Vagina (tissue), 2 donors: ENCODE measurements at places on chromosomes 12 and 14.

- DNase-seq, result no peak
Measured at GRCh38 chr14:22540293-22540692, 48.7 kb downstream of the DAD1 start.

- no peak for DNase-seq
Measured at GRCh38 chr12:43425361-43425760, 126.6 kb downstream of the ADAMTS20 start.

- no peak for DNase-seq
Measured at GRCh38 chr12:103769240-103769945, 71.6 kb downstream of the NT5DC3 start.

GRCh38 chr12:128823216-128823915 is 392 bp downstream of the SLC15A4 start:
- no peak for DNase-seq

GRCh38 chr12:96347130-96347699 is 53.0 kb downstream of the CDK17 start:
- DNase-seq, result no peak

DNA sequence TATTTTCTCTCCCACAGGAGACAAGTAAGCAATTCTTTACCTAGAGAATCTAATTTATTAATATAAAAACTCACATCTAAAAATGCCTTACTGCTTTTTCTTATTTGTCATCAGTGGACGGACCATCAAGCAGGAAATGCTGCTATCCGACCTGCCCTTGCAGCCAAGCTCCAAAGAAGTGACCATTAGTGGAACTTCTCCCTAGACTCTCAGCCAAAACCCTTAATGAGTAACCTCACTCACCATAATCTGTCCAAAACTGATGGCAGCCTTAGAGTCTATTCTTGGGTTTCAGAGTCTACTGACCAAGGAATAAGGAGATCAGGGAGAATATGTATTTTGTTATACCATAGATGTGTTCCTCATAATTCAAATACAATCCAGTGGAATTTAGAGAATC is 60.9 kb upstream of the CFL2 start:
- DNase-seq, result no peak

DNA sequence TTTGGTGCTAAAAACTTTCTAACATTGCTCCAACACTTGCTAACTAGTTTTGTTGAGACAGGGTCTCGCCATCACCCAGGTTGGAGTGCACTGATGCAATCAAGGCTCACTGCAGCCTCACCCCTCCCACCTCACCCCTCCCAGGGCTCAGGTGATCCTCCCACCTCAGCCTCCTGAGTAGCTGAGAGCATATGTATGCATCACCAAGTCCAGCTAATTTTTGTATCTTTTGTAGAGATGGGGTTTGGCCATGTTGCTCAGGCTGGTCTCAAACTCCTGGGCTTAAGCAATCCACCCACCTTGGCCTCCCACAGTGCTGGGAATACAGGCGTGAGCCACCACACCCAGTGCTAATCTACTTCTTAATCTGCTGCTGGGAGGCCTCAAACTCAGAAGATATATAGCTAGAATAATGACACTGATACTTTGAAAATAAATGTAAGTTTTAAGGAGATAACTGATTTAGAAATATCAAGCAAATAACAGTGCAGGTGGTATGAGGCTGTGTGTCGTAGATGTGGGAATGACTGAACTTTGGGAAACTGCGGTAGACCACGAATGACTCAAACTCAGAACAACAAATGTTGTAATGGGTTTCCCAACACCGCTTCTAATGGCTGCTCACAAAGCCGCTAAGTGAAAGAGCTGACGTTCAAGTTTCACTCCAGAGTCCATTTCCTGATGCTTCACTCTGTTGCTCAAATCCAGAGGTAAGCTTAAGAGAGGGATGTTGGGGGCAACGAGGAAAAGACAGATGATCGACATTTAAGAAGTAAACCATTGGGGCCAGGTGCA is 10.0 kb downstream of the TMCC3 start:
- DNase-seq, result no peak

- no peak for DNase-seq
Measured at GRCh38 chr12:15532364-15532977, 210.2 kb downstream of the PTPRO start.

GRCh38 chr14:68890173-68890931 is 88.8 kb downstream of the ACTN1 start:
- no peak for DNase-seq

- no peak for DNase-seq
Measured at GRCh38 chr12:88235183-88235833, 93.2 kb downstream of the TMTC3 start.

DNA sequence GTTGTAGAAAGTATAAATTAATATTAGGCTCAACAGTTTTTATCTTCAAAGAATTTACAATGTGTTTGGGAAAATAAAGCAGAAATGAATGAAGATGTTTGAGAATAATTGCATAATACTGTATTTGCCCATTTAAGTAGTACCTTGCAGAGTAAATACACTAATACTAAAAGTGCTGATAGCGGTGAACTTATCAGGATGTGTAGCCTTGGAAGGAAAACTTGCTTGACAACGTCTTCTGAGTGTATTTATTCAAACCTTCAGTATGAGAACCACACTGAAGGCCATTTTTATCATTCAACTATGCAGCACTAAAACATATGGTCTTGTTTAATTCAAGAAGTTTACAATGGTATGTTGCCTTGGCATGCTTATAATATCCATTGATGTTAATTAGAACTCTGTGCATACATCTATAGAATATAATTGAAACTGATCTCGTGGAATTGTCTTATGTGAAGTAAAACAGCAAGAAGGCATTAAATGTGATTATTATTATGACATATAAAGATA is 41.3 kb downstream of the MSRB3 start:
- no peak for DNase-seq

GRCh38 chr12:31496257-31496656 is 94.7 kb downstream of the DENND5B start:
- no peak for DNase-seq

DNA sequence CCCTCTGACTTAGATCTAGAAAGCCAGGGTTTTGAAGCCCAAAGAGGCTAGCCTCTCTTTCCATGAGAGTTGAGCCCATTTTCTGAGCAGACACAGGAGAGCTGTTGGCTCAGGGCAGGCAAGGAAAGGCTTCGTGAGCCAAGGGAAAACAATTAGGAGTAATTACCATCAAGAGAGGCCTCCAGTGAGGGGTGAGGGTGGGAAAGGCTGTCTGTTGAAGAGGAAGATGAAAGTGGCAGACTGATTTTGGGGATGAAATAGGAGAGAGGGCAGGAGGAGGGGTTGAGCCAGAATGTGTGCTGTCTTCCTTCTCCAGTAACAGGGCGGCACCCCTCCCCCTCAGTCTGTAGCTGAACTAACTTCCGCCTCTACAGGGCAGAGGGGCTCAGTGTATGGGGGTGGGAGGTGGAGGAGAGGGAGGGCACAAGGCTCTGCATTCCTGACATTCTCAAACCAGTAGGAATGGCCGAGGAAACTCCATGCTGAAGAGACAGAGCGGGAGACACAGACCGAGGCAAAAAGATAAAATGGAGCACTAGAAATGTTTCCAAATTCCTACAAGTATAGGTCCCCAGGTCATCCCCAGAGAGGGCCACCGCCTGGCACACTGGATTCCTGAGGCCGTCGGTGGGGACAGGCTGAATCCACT is 33.1 kb upstream of the COL2A1 start:
- no peak for DNase-seq

- DNase-seq, result no peak
Measured at GRCh38 chr14:90819734-90820393, 3.6 kb upstream of the TTC7B start.

- DNase-seq, result no peak
Measured at GRCh38 chr12:578748-579419, 84.4 kb downstream of the NINJ2 start.

GRCh38 chr12:52151837-52152783 is 39.7 kb downstream of the KRT80 start:
- no peak for DNase-seq

DNA sequence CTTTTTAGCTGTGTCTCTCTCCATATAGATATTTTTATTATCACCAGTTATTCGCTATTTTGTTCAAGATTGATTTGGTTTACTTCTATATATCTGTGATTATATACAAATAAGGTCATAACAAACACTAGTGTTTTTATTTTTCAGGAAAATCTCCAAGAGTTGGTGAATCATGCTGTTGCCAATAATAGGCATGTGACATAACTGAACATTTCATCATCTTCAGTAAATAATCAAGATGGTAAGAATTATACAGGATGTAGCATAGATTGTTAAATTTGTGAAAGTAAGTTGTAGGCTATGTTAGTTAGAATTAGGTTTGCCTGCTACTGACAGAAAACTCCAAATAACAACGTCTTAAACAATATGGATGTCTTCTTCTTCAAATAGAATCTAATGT is 240.9 kb upstream of the PDE3A start:
- DNase-seq, result no peak

GRCh38 chr12:62960324-62960723 is 25.4 kb upstream of the PPM1H start:
- no peak for DNase-seq

DNA sequence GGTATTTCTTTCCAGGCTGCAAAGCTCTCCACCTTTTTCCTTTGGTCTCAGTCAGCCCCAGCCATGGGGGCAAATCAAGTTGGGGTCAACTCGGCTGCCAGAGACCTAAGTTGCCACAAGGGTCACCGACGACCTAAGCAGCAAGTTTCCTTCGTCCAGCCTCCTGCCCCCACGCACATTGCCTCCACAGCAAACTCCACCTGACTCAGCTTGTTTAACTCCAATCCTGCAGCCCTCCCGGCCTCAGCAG is 767 bp upstream of the KCNMB4 start:
- no peak for DNase-seq

DNA sequence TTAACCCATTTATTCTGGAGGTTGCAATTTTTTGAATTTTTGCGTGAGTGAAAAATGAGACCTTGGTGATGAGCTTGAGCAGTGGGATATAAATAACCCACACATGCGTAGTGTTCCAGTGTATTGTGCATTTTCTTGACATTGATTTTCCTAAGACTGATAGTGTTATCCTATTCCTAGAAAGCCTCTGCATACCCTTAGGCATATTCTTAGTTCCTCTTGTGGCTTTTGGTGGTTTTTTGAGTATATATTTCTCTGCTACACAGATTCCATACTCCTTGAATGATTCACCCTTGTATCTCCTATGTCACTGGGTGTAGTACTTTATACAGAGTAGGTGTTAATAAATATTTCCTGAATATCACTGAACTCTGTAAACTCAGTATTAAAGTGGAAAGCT is 363.4 kb upstream of the PDE3A start:
- no peak for DNase-seq

- no peak for DNase-seq
Measured at GRCh38 chr14:20682127-20682434, 2.3 kb upstream of the RNASE4 start.

DNA sequence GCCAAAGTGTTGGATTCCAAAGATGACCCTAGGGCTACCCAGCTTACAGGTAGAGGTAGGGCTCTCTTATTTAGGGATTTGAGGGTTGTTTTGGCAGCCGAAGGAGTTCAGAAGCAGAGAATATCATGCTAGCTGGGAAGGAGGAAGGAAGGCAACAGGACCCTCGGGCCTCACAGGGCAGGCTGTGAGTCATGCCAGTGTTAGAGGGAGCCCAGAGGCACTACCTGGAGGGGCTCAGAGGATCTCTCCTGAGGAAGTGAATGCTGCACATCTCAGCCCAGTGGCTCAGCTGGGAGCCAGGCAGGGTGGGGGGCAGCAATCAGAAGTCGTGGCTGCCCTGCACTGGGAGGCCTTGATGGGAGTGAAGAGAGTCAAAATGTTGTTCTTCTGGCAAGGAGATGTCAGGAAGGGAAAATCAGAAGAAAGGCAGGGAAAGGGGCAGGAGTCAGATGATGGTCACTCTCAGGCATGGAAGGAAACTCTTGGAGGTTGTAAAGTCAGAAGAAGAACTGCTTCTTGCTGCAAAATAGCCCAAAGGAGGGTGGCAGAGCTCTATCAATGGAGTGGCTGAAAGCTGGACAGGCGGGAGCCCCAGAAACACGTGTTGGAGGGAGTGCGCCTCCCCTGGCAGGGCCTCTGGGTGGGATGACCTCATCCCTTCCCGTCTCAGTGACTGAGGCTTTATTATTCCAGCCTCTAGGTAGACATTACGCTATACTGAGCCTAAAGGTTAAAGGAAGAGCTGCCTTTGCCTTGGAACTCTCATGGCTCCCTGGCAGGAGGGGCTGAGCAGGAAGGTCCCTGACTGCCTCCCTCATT is 141.3 kb downstream of the SMOC1 start:
- no peak for DNase-seq

DNA sequence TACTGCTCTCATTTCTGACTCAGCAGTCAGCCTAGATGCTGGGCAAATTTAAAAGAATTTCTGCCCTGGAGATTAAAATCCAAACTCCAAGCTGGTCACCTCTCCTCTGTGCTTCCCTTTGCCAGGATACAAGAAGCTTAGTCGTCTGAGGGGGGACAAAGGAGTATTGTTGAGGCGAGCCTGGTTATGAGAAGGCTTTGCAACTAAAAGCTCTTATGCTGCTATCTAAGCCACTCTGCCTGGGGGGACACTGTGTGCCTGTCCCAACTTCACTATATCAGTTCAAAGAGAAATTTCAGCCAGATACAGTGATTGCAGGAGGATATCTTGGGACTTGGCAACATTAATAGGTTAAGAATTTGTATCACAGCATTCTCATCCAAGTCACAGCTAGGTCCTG is 10.8 kb upstream of the PLEKHH1 start:
- DNase-seq, result no peak

- no peak for DNase-seq
Measured at GRCh38 chr14:88128816-88129215, 123.9 kb downstream of the GPR65 start.

DNA sequence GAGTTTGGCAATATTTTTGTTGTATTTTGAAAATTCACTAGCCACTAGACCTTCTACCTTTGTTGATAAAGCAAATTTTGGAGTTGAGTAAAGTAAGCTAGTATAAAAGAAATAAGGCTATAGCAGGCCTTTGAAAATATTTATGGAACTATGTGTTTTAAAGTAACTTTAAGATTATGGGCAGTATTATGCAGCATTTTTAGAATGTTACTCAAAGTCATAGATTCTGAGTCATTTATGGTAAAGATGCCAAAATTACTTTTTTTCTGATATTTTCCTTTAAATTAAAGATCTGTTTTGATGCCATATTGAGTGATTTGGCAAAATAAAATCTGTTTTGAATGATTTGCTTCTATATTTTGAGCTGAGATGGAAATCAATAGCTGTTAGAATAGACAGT is 57.2 kb downstream of the SYNE2 start:
- DNase-seq, result no peak

DNA sequence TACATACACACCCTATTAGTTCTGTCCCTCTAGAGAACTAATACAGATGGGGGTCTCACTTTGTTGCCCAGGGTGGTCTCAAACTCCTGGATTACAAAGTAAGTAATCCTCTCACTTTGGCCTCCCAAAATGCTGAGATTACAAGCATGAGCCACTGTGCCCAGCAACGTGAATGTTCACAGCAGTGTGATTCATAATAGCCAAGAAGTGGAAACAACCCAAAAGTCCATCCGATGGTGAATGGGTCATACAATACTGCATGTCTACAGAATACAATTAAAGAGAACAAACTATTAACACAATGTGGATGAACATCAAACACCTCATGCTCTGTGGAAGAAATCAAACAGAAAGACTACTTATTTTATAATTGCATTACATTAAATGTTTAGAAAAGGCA is 57.3 kb upstream of the SYNE2 start:
- DNase-seq, result no peak

GRCh38 chr12:122981587-122982476 is 1.4 kb downstream of the ARL6IP4 start:
- DNase-seq, result no peak
